ENCODE measurements at places on chromosomes 13 and 19.

DNA sequence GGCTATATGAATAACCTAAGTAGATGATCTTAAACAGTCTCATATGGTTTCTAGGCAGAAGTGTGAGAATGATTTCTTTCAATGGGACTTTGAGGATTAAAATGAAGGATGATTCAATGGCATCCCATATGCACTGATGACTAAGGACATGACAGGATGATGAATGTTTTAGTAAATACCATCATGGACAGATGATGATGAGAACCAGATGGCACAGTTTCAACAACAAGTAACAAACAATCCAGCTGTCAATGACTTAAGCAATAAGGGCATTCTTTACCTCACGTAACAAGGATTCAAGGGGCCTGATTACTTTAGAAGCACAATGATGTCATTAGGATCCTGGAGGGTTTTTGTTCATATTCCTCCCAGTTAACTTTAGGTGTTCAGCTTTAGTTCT is 2678.4 kb downstream of the PCDH9 start:
- no peak for DNase-seq

- DNase-seq, result no peak
Observed at GRCh38 chr19:57239982-57240310, 486 bp upstream of the ZNF805 start.

DNA sequence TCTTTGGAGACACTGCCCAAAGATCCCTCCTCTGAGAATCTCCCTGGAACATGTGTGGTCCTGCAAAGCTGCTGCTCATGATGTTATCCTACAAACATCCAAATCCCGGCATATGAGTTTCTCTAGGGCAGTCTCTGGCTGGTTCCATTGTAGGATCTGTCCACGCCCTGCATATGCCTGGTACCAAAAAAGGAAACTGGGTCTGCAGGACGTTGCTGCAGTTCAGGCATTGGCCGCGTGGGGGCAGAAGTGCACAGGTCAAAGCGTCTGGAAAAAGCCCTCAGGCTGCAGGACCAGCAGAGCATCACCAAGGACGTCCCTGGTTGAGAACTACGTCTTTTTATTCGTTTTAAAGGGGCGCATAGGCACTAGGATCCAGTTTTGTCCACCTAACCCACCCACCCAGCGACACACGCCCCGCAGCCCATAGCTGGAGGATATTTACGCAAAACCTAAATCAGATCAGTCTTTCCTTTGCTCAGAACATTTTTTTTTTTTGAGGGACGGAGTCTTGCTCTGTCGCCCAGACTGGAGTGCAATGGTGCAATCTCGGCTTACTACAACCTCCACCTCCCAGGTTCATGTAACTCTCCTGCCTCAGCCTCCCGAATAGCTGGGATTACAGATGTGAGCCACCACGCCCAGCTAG is 12.9 kb upstream of the ZNF564 start:
- DNase-seq, result peak; percentile 87

DNA sequence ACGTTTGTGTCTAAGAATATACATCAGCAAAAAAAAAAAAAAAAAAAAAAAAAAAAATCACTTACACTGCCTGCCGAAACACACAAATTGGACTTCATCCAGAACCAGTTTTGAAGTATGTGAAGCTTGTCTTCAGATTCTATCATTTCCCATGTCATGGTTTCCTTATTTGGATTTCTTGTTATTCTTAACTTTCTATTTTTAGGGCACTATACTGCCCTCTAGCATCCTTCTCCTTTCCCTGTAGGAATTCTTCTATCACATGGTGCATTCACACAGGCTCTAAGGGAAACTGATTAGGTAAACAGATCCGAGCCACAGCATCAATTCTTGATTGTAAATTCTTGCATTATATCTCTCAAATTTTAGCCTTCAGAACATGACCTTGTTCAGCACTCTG is 1507.5 kb downstream of the OLFM4 start:
- peak; percentile 11 for DNase-seq

GRCh38 chr19:927351-927779 is 1.5 kb downstream of the ARID3A start:
- DNase-seq, result no peak

DNA sequence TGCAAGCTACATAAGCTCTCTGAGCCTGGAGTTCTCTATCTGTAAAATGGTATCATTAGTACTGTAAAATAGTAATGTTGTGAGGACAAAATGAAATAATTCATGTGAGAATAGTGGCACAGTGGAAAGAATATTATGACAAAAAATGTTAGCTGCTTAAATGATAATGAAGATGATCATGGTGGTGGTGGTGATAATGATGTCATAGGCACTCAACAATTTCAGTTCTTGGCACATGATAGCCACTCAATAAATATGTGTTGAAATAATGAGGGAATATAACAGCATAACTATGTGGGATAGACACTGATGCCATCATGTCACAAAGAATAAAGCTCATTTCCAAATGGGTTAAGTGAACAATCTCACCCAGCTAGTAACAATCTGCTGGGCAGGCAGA is 736.3 kb downstream of the EFNB2 start:
- DNase-seq, result no peak

GRCh38 chr19:17333611-17334413 is 843 bp downstream of the ANO8 start:
- DNase-seq, result no peak

- DNase-seq, result no peak
Observed at GRCh38 chr13:96898646-96899254, 95.5 kb downstream of the OXGR1 start.

- DNase-seq, result peak; percentile 1
Observed at GRCh38 chr19:36719687-36720556, 32.5 kb downstream of the ZNF567 start.

DNA sequence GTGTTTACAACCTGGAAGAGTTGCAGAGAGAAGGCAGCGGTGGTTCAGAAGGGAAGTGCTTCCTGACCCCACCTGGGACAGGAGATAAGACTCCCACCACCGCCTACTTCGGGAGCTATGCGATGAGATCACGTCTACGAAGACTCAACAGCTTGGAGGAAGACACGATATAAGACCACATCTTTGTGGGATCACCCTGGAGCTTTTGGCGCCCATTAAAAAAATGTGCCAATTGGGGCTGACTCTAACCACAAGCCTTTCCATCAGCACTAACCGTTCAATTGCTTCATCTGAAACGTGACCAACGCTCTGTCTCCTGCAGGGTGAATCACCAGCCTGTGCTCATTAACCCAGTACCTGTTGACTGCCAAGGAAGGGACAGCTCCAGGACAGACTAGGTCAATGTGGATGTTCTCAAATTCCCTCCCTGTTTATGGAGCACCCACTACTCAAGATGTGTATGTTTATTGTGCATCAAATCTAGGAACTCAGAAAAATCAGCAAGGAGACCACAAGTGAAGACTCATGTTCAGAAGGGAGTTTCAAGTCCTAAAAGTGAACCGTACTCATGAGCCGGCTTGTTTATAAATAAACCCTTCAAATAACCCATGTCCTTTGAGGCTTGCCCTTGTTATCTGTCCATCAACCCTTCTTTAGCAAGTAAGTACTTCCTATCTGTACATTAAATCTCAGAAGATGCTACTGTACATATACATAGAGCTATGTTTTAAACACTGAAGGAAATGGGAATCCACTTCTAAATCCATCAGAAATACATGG is 67.5 kb downstream of the LATS2 start:
- no peak for DNase-seq

DNA sequence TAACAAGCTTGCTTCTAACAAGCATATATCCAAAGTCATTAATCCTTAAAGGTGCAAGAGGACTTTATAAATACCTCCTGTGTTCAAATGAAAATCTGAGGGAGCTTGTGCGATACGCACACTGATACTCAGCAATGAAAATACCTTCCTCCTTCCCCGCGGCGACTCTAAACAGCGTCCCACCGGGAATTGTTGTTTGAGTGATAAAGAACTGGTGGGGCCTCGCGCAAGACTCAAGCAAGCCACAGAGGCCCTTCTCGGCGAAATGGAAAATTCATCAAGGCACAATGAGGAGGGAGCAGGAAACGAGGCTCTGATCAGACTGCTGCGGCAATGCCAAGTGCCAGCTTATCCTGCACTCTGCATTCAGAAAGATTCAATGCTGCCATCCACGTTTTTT is 126.7 kb downstream of the ABCC4 start:
- no peak for DNase-seq

DNA sequence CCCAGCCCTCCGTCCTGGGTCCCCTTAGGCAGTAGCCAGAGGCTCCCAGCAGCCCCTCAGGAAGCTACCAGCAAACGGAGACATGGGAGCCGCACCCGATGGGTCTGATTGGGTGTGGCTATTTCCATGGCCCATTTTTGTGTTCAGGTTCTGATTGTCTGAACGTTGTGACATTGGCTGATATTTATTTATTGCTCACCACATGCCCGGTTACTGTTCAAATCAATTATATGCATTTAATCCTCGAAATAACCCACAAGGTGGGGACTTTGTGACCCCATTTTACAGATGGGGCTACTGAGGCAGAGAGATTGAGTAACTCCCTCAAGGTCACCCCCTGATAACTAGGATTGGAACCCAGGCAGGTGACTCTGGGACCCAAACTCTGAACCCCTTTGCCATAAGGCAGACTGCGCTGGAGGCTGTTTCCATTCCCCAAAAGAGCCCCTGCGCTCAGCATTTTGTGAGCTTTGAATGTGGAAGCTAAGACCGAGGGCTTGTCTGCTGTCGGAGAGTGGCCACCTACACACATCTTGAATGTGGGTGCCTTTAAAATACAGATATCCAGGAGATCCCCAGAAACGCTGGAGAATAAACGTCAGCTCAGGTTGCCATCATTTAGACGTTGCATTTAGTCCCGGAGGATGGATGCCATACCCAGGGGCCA is 13.6 kb upstream of the MCF2L start:
- DNase-seq, result no peak

- DNase-seq, result peak; percentile 25
Observed at GRCh38 chr19:29260477-29261317, 47.7 kb upstream of the UQCRFS1 start.

GRCh38 chr13:113103646-113104045 is 1.9 kb upstream of the F7 start:
- DNase-seq, result no peak

DNA sequence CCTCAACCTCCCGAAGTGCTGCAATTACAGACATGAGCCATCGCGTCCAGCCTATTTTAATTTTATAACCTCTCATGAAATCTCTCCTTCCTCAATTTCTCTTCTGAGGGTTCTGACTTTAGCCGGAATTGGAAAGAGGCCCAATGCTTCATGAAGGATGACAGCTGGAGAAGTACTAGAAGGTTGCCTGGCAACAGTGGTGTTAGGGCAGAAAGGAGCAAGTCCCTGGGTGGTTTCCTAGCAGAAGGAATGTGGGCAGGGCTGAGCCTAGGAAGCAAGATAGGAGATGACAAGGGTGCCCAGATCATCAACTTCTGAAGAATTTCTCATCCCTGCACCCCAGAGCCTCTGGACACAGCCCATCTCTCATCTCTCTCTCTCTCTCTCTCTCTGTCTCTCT is 25.8 kb downstream of the CACNG6 start:
- DNase-seq, result peak; percentile 35

- no peak for DNase-seq
Observed at GRCh38 chr13:68645814-68646213, 1415.7 kb upstream of the PCDH9 start.

- no peak for DNase-seq
Observed at GRCh38 chr19:3577723-3578344, 5.1 kb downstream of the HMG20B start.

- DNase-seq, result no peak
Observed at GRCh38 chr19:5074830-5075394, 106.0 kb downstream of the KDM4B start.

- DNase-seq, result no peak
Observed at GRCh38 chr13:108828086-108828815, 198.8 kb downstream of the MYO16 start.

DNA sequence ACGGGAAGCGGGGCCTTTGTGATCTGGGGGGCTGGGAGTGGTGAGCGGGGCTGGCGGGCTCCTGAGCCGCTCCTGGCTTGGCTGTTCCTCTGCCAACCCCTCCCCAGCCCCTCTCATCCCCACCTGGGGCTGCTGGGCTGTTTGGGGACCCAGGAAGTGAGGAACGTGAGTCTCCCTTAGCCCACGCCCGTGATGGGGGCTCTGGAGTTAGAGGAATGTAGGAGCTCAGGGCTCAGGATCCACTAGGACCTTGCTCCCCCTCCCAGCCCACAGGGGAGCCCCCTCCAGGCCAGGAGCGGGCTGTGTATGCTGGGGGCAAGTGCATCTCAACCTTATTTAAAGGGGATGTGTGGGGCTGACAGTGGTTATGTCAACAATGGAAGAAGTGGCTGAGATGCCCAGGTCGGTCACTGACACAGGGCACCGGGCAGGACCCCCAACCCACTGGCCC is 134.1 kb downstream of the URI1 start:
- no peak for DNase-seq

- no peak for DNase-seq
Observed at GRCh38 chr19:55554302-55554701, 9.0 kb upstream of the SBK3 start.

GRCh38 chr13:22077205-22077683 is 406.4 kb downstream of the FGF9 start:
- DNase-seq, result no peak

DNA sequence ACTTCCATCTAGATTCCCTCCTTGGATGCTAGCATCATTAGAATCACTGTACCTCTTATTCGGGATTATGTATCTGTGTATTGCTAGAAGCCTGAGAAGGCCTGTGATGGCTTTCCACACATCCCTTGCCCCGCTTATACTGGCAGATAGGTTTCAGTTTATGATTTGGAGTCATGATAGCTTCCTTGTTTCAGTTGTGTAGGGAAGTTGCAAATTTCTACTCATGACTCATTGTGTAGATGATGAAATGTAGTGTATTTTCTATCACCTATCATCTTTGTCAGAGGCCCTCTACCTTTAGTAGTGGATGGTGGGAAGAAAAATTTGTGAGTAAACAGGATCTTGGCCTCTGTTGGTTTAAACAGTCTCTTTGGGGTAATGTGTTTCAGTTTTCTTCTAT is 165.2 kb downstream of the GGACT start:
- no peak for DNase-seq

DNA sequence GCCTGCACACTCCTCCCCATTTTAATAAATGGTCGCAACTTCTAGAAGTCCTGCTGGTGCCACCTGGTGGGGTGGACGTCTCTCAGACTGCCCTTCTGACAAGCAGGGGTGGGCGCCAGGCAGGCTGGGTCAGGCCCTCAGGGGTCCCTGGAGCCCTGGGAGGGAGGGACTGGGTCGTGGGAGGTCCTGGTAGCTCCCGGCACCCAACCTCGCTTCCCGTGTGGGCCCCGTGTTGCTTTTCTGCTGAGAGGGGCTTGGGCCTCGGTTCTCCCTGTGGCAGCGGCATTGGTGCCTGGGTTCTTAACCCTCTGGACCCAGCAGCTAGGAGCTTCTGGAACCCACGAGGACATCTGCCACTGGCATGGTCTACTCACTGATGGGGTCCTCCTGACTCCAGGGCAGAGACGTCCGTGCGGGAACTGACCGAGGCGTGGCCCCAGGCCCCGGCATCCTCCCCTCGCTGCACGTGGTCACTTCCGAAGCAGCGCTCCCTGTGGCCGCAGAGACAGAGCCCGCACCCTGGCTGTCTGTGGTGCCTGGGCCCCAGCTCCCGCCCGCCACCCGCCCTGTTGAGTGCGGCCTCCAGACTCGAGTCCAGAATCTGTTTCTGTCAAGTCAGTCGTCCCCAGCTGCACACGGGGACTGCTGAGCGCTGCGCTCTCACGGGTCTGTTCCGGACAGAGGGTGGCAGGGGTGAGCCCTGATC is 6.0 kb upstream of the TMPRSS9 start:
- DNase-seq, result no peak

All from NCI-H526 (cell line).